ENCODE measurements at places on chromosomes 4 and X.

GRCh38 chr4:3868211-3869173 is 102.3 kb downstream of the ADRA2C start:
- DNase-seq = peak; percentile 19

DNA sequence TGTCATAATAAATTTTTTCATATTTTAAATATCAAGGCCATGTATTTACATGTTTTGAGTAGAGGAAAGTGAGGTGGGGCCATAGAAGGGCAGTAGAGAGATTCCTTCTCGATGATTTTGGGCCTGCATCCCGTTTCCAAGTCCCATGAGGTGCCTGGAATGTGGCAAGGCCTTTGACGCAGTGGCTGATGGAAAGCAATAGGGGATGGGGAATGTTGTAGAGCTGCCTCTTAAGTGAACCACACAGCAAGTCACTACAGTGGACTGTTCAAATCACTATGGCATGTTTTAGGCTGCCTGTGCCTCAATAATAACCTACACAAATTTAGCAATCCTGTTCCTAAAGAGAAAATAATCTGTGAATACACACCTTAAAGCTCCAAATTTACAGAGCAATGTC is 48.3 kb downstream of the ANXA5 start:
- DNase-seq = no peak

DNA sequence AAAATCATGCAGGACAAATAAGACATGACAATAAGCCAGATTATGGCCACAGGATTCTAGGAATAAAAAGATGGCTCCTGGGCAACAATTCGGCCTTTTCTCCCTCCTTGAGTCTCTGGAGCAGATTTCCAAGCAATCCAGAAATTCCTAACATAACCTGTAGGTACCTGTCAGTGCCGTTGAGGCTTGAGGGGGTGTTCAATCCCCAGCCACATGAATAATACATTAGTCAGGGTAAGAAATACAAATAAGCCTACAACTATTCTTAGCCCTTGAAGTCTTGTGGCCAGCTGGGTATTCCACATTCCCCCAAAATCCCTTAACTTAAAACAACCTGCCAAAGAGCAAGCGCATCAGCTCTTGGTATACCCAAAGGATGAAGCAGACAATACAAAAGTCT is 9.7 kb downstream of the CXorf38 start:
- DNase-seq = no peak

DNA sequence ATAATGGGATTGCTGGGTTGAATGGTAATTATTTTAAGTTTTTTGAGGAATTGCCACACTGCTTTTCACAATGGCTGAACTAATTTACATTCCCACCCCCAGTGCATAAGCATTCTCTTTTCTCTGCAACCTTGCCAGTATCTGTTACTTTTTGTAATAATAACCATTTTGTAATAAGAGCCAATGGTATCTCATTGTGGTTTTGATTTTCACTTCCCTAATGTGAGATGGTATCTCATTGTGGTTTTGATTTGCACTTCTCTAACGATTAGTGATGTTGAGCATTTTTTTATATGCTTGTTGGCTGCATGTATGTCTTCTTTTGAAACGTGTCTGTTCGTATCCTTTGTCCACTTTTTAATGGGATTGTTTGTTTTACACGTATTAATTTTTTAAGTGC is 213.1 kb upstream of the HDX start:
- DNase-seq = no peak

DNA sequence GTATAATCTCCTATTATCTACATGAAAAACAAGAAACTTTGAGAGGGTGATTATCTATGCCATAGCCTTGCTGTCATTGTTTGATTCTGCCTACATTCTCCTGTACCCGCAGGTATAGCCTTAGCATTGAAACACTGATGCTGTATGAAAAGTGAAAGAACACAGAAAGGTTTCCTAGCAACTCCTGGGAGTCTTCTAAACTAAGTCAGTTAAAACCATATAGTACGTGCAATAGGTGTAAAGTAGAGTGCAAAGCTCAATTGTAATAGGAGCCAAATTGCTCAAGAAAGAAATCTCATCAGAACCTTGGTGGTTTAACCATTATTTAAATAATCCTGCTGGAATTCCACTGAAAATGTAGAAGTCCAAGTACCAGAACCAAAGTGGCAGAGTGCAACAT is 489.7 kb downstream of the PCDH10 start:
- DNase-seq = no peak

DNA sequence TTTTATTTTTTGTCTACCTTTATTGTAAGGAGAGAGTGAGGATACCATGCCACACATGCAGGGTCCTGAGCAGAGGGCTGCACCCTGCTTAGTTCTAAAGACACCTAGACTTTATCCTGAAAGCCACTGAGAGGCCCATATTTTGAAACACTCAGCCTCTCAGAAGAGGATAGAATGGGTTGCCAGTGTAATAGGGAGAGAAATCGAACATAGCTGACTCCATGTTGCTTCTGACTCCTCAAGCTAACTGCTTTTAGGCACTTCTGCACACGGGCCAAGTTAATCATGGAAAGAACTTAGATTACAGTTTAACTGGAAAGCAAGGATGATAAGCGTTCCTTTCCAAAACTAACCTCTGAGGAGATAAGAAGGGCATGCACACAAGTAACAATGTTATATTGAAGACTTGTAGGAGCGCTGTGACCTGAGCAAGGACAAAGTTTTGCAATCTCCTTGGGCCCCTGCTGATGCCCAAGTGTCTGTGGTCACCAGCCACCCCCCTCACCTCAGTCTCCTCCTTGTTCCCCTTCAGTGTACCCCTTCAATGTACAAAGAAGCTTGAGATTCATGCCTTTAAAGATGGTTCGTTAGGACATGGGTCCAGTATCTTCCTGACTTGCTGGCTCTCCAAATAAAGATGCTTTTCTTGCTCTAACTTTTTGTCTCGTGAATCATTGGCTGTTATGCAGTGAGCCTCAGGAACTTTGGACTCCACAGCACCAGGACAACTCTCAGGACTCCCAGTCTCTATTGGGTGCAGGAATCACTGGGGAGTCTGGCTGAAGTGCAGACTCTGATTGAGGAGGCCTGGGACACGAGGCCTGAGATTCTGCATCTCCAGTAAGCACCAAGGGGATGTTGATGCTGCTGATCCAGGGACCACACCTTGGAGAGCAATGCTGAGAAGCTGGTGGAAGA is 25.4 kb upstream of the CD99 start:
- no peak for DNase-seq

DNA sequence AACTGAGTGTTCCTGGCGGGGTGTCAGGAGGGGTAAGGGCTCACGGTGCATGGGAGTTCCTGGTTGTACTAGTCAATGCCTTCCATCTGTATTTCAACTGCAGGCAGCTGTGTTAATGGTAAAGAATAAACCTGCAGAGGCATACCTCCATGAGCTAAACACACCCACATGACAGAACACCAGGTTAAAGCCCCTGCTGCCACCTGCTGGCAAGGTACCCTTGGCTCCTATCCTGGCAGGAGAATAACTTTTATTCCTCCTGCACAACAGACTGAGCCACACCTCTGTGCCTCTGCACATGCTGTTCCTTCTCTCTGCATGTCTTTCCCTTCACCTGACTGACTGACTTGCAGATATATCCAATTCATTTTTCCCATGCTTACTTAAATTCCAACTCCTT is 11.1 kb downstream of the ITIH6 start:
- DNase-seq = no peak

DNA sequence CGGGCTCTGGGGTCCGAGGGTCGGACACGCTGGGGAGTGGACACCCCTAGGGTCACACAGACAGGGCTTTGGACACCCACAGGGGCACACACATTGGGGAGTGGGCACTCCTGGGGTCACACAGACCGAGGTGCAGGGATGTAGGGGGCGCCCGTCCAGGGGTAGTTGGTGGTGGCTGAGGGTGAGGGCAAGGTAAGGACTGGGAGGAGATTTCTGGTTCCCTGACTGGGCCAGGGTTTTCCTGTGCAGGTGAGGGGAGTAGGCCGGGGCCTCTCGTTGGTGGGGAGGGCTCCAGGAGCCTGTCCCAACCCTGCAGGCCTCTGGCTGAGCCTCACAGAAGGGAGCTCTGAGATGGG is 21.9 kb upstream of the WDR45 start:
- DNase-seq = no peak

- peak; percentile 62 for DNase-seq
Observed at GRCh38 chr4:71229477-71230270, 109.1 kb upstream of the SLC4A4 start.

GRCh38 chr4:106022454-106022853 is 127.2 kb downstream of the NPNT start:
- DNase-seq = no peak

DNA sequence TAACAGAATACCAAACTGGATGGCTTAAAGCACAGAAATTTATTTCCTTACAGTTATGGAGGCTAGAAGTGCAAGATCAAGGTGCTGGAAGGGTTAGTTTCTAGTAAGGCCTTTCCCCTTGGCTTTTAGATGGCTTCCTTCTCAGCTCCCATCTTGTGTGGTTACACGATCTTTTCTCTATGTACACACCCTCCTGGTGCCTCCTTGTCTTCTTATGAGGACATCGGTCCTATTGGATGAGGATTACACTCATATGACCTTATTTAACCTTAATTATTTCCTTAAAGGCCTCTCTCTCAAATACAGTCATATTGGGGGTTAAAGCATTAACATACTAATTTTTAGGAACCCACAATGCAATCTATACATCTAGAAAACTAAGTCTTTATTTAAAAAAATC is 787.9 kb upstream of the GALNTL6 start:
- no peak for DNase-seq

DNA sequence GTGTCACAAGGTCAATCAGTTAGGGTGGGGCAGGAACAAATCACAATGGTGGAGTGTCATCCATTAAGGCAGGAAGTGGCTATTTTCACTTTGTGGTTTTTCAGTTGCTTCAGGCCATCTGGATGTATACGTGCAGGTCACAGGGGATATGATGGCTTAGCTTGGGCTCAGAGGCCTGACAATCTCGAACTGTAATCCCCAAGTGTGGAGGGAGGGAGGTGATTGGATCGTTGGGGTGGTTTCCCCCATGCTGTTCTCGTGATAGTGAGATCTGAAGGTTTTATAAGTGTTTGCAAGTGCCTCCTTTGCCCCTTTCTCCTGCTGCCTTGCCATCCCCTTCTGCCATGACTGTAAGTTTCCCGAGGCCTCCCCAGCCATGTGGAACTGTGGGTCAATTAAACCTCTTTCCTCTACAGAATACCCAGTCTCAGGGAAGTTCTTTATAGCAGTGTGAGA is 36.7 kb upstream of the STS start:
- no peak for DNase-seq

Data from choroid plexus epithelial cell (primary cell).